M059J (cell line): ENCODE measurements at places on chromosomes 6 and 20.

DNA sequence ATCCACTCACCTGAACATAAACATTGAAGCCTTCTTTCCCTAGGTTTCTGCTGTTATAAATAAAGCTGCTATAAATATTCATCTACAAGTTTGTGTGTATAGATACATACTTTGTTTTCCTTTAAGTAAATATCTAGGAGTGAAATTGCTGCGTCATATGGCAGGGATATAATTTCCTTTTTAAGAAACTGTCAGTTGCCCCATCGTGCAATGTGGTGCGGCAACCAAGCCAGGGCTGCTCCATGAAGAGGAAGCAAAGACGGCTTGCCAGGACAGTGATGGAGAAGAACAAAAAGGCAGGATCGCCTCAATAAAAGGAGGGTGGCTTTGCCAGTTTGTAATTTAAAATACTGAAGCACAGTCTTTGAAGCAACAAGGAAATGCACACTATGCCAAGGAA is 36.6 kb downstream of the CITED2 start:
- DNase-seq: no peak

DNA sequence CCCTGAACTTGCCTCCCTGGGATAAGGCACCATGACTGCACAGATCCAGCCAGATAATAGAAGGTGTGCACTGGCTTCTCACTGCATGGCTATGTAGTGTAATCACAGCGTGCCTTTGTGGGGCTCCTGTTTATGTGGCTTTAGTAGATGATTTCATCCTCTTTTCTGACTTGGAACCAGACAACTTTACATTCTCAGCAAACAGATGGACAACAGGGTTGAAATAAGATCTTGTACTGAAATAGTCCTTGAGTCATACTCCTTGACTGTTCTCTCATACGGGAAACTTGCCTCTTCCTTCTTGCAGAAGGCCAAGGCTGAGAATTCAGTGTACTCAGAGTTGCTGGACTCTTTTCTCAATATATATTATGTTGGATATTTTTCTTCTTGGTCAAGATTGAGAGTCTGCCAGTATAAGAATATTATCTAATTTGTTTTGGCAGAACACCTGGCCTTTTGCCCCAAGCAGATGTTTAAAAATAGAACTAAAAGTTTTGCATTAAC is 25.0 kb upstream of the RNF144B start:
- peak; percentile 93 for DNase-seq

DNA sequence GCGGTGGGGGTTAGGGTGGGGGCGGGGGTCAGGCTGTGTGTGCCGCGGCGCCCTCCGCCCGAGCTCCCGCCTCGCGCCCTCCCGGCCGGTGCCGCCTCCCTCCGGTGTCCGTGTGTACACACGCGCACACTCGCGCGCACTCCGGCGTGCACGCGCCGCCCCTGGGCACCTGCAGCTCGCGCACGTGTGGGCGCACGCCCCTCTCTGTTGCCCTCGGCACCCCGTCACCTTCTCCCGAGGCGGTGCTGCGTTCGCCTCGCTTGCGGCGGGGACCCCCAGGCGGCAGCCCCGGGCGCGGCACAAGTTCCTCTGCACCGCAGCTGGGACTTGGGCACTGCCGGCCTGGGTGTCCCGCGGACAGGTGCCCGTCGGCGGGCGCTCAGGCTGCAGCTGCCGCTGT is 525 bp downstream of the MACROD2 start:
- DNase-seq: peak; percentile 23

DNA sequence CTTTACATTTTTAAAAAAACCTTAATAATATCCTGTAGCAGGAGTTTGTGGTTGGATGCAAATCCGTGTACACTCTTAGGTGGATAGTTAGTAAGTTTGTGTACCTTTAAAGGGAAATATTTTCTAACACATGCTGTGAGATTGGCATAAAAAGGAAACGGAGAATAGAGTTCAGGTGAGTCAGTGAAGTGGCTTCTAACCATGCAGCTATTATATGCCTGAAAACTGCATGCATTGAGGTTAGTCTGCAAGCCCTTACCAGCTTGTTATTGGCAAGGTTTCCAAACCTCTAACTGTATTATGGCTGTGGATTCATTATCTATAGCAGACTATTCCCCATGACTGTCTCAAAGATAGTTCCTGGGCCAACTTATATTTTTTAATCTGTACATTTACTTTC is 420.6 kb upstream of the MMS22L start:
- peak; percentile 3 for DNase-seq

DNA sequence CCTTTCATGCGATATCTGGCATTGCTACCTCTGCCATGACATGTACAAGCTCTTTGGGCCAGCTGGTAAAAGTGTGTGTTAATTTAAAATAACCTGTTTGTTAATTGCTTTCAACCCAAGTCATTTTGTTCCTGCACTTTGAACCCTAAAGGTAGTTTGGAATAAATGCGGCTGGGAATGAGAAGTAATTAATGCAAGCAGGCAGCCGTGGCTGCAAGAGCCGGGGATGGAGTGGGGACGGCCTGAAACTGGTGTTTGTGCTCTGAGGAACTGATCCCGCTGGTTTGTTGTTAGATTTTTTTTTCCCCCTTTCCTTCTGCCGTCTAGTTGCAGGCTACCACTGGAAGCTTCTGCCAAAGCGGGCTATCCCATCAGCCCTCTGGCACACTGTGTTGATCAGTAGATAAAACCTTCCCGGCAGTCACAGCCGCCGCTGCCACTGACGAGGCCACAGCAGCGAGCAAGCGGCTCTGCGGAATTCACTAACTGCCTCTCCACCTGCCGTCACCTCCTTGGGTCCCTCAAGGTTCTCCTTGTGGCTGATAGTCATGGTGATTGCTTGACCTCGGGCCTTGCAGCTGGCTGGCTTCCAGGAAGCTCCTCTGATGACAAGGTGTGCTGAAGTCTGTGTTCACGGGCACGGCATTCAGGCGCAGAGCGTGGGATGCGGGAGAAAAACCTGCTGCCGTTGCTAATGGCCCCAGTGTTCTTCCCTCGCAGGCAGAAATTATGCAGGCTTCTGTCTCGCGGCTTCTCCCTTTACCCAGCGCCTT is 315.9 kb downstream of the TFAP2A start:
- DNase-seq: peak; percentile 17

GRCh38 chr20:15342991-15343523 is 1005.6 kb upstream of the FLRT3 start:
- no peak for DNase-seq

DNA sequence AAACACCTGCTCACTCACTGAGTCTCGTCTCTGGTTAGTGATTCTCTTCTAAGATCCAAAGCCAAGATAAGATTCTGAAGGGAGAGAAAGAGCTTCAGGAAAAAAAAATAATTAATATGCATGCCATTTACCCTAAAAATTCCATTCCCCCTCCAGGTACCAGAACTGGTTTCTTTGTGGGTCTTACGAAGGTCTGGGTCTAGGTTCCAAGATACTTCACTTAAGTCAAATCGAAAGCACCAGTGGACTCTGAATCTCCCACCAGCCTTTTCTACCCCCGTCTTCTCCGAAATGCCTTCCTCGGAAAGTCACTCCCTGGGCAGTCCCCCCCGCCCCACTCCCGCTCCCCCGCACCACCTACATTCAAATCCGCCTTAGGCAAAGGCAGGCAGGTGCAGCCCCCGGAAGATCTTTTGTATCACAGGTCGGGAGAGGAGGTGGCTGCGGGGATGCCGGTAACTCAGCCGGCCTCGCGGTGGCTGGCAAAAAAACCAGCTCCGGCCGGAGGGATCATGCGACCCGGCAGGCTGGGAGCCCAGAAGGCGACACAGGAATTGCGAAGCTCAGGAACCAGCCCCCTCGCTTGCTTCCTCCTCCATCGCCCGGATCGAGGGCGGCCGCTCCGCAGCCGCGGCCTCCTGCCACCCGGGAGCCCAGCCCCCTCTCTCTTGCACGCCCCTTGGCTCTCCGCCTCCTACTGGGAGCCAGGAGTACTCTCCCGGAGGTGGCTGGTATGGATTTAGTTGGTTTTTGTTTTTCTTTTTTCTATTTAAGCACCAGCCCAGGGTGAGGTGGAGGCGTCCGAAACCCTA is at the start of gene BCL2L1:
TSS of gene BCL2L1 (minus strand) at position 612 of the 812 bp plus-strand sequence. CDS start 650 bp downstream, outside the sequence.
- DNase-seq: peak; percentile 92

- DNase-seq: no peak
Measured at GRCh38 chr6:24558516-24558915, 63.7 kb downstream of the ALDH5A1 start.
